ENCODE measurements at places on chromosomes 16 and 17. TPM values are rescaled to one million over a fixed set of nuclear protein-coding genes. Genes with fewer than 3 reads are reported as not detected.

MARVELD3 gene
- not detected for total RNA-seq

PHOSPHO1 gene
- 0.33 TPM for total RNA-seq

CDT1 gene
- total RNA-seq, result 10.9 TPM

RAMP2 gene
- total RNA-seq, result not detected

ZNF19 gene
- 3.0 TPM for total RNA-seq

TAC4 gene
- not detected for total RNA-seq

CENPN gene
- 68.1 TPM for total RNA-seq

ARHGAP23 gene
- 46.0 TPM for total RNA-seq

B9D1 gene
- 28.5 TPM for total RNA-seq

CTRB2 gene
- not detected for total RNA-seq

EVPL gene
- total RNA-seq, result under 0.01 TPM

HIC1 gene
- 98.9 TPM for total RNA-seq

TP53TG3B gene
- total RNA-seq, result not detected

PPY gene
- not detected for total RNA-seq

KRTAP2-2 gene
- total RNA-seq, result not detected

CES1 gene
- total RNA-seq, result 20.3 TPM

DRC7 gene
- not detected for total RNA-seq

HS3ST3A1 gene
- 21.4 TPM for total RNA-seq

CA7 gene
- not detected for total RNA-seq

CCDC78 gene
- 3.8 TPM for total RNA-seq

SSTR5 gene
- not detected for total RNA-seq

KRTAP4-3 gene
- not detected for total RNA-seq

ZG16 gene
- not detected for total RNA-seq

CCL16 gene
- not detected for total RNA-seq

SEC14L1 gene
- 47.8 TPM for total RNA-seq

LRRC46 gene
- total RNA-seq, result 0.15 TPM

PYDC1 gene
- not detected for total RNA-seq

MFAP4 gene
- total RNA-seq, result 79.4 TPM

SNRNP25 gene
- total RNA-seq, result 21.3 TPM

KCNJ18 gene
- total RNA-seq, result not detected

DPEP2 gene
- not detected for total RNA-seq

SPATA22 gene
- total RNA-seq, result 1.2 TPM

KRT20 gene
- not detected for total RNA-seq

KRT40 gene
- total RNA-seq, result not detected

EFTUD2 gene
- 86.7 TPM for total RNA-seq

CBX2 gene
- 1.2 TPM for total RNA-seq

CLDN9 gene
- total RNA-seq, result under 0.01 TPM

DNAH2 gene
- 0.17 TPM for total RNA-seq

PRSS8 gene
- not detected for total RNA-seq

ATP2A1 gene
- total RNA-seq, result 0.44 TPM

TEKT5 gene
- not detected for total RNA-seq

B4GALNT2 gene
- total RNA-seq, result not detected
